ENCODE measurements at places on chromosomes 4 and X.

GRCh38 chrX:154014429-154015380 lies 5.0 kb downstream of the IRAK1 start:
- no peak for DNase-seq

GRCh38 chr4:128573781-128574508 lies 235.6 kb upstream of the JADE1 start:
- no peak for DNase-seq

GRCh38 chr4:174210354-174210753 lies 73.1 kb downstream of the FBXO8 start:
- no peak for DNase-seq

- DNase-seq = peak; percentile 32
These were observed 282.8 kb downstream of the PPP1R2C start for GRCh38 chrX:42495139-42495538.

- no peak for DNase-seq
These were observed 13.1 kb upstream of the IDS start for GRCh38 chrX:149518236-149518635.

GRCh38 chr4:156594624-156595023 lies 377.0 kb downstream of the PDGFC start:
- no peak for DNase-seq

GRCh38 chr4:77579406-77580076 lies 26.1 kb upstream of the CXCL13 start:
- DNase-seq = no peak

DNA sequence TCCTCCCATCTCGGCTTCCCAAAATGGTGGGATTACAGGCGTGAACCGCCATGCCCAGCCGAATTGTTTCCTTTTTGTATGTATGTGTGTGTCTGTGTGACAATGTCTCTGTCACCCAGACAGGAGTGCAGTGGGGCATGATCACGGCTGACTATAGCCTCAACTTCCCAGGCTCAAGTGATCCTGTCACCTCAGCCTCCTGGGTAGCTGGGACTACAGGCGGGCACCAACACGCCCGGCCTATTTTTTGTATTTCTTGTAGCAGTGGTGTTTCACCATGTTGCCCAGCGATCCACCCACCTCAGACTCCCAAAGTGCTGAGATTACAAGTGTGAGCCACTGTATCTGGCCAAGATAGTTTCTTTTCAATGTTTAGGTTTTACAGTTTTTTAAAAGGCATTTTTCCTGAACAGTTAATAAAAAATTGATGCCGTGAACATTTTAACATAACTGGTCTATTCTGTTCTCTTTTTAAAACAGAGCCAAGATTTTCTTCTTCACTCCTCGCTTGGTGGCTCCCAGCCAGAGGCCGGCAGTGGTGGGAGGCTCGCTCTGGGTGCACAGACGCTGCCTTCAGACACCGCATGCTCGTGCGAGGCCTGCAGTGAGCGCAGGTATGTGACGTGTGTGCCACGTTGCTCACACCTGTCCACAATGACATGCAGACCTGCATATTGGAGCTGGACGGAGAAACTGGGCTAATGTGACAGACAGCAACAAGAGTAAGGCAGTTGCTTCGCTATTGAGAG lies 88.5 kb downstream of the FAM193A start:
- no peak for DNase-seq

GRCh38 chr4:112075129-112075753 lies 70.0 kb upstream of the FAM241A start:
- no peak for DNase-seq

DNA sequence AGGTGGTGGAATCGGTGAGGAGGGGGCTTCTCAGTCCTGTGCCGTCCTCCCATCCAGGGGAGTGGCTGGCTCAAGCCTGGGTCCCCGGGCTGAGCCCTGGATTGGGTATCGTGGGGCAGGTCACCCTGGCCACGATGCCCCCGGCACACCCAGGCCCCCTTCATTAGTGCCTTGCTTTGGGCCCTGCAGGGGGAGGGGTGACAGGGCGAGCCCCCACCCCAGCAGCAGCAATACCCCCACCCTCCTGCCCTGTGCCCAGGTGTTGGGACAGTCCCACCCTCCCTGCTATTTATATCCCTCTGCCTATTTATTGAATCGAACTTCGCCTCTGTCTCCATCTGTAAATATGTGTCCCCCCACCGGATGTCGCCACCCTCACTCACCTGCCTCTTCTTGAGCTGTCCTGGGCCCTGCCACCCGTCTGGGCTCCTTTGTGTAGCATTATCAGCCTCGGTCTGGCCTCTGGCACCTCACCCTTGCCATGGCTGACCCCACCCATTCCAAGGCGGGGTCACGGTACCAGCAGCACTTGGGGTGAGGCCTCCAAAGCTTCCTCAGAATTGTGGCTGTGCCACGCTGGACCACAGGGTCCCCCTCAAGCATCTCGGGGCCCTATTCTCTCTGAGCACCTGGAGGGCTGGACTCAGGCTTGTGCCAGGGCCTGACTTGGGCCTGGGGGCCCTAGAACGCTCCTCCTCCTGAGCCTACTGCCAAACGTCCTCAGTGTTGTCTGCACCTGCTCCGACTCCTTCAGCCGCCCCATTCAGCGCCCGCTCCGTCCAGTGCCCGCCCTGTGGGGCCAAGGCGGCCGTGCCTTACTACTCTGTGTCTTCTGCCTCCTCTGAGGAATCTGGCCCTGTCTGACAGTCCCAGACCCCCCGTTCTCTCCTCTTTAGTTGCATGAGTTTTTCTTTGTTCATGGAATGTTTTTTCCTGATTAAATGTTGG lies 6.1 kb downstream of the LAGE3 start:
- no peak for DNase-seq

DNA sequence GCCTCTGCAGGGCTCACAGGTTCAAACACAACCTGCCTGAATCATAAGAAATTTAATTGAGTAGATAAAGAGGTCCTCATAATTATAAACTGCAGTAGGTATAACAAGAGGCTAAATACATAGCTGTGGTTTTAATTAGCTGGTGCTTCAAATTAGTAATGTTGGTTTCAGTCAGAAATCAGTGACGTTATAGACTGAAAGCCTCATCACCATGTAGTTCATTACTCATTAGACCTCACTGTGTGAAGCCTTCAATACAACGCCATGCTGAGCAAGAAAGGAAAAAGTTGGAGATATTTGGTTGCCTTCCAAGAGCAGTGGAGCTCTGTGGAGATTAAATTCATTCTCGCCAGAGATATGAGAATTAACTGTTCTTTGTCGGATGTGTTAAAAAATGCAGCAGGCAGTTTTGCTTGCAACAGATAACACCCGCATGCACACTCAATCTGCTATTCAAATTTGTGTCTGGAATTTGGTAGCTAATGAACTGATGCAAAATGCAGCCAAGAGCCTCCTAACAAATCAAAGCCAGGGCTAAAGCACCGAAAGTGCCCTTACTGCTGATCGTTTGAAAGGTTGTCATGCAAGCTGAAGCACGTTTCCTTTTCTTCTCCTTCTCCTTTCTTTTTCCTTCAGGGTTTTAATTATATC lies 148.9 kb downstream of the AFF2 start:
- DNase-seq = no peak

- DNase-seq = peak; percentile 85
These were observed 19.8 kb downstream of the CPE start for GRCh38 chr4:165398570-165398969.

DNA sequence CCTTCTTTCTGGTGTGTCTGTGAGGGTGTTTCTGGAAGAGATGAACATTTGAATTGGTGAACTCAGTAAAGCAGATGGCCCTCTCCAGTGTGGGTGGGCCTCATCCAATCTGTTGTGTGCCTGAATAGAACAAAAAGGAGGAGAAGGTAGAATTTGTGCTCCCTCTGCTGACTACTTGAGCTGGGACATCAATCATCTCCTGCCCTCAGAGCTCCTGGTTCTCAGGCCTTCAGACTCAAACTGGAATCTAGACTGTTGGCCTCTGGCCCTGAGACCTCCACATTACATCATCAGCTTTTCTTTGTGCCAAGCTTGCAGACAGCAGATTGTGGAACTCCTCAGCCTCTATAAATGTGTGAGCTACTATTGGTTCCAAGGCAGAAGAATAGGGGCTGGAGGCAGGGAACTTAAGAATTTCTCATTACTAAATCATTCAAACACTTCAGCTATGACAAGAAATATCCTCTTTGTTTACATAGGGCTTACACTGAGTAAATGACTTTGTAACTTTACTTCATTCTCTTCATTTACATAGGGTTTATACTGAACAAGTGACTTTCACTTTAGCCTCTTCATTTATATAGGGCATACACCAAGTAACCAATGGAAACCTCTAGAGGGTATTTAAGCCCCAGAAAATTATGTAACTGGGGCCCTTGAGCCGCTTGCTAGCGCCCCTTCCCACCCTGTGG lies 86.9 kb upstream of the NWD2 start:
- DNase-seq = no peak

DNA sequence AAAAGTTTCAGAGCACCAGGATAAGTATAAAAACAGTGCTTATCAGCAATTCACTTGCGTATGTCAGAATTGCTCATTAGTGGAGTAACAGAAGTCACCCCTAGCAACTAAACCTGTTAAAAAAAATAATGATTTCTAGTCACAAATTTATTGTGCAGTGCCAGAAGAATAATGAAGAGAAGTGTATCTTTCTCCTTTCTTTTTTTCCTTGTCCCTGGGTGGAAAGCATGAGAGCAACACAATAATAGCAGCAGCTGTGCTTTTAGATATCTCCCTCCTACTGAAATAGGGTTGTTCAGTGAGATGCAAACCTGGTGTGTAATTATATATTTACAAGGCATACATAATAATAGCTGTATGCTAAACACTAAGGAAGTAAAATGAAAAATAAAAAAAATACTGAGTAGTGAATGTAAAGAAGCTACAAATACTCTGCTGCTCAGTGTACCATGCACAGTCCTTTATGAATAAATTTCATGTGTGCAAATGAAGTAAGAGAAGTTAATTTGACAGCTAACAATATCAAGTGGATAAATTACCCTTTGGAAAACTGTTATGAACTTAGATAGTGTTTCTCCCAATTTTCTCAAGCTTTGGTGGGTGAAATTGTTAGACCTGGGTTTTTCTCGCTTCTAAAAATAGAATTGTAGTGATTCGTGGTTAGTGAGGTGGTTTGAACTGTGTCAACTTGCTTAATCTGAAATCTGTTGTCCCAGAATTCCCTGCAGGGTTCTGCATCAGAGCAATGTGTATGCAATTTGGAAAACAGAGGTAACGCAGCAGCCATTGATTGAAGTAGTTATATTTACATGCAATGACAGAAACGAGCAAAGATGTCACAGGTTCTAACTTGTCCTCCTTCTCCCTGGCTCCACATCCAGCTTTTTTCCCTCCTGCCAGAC lies 125.7 kb upstream of the NDST3 start:
- DNase-seq = no peak

- no peak for DNase-seq
These were observed 31.4 kb downstream of the SUPT20HL1 start for GRCh38 chrX:24391843-24392242.

DNA sequence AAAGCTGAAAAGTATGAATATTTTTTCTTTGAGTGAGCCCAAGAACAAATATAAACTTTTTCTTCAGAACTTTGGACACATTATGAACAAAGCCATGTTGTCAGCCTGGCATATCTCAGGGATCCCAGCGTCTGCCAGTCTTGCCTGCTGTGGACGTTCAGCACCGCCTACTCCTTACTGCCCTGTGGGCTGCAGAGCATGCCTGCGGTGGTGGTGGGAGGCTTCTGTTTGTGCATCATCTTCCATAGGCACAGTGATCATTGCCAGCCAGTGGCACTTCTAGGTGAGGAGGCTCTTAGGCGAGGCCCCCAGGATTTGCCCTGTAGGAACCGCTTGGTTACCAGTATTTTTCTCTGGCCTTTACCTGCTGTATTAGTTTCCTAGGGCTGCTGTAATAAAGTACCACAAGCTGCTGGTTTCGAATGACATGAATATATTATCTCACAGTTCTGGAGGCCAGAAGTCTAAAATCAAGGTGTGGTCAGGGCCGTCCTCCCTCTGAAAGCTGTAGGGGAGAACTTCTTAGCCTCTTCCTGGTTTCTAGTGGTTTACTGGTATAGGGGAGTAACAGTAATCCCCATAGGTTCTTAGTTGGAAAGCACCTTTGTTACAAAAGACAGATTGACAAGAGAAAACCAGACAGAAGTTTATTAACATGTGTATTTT lies 15.4 kb downstream of the ANXA3 start:
- DNase-seq = no peak

- no peak for DNase-seq
These were observed 15.4 kb downstream of the IQSEC2 start for GRCh38 chrX:53265771-53266574.

DNA sequence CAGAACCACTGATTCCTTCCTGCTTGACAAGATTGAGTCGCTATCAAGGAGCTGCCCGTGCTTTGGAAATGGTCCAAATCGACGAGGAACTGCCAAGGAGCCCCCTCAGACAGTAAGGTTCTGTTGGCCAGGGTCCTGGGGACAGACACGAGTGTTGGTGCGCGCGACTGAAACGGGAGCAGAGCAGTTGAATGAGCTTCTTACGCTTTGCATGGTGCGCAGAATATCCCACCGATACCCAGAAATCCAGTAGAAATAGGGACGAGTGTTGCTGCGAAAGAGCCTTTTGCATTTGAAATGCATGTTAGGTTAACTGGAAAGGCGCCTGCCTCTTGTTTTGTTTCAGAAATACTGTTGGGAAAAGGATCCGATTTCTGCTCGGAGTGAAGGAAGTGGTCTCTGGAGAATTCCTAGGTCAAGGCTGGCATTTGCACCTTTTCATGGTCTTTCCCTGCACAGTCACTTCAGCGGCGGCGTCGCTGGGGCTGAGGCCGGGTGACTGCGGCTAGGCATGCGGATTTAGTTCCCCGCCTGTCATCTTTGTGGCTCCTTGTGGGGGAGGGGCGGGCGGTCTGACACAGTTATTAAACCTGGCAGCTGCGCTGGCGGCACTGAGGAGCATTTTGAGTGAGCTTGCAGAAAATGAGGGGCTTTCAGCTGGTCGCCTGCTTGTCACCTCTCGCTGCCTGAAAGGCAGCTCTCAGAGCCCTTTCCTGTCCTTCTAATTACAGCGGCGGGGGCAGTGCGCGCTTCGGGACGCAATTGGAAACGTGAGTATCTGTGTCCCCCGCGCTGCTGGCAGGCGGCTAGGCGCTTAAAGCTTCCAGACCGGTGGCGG lies 51.5 kb upstream of the TRIM2 start:
- DNase-seq = peak; percentile 65

- no peak for DNase-seq
These were observed 4.6 kb upstream of the DCAF12L2 start for GRCh38 chrX:126170720-126171119.

GRCh38 chrX:78213331-78213730 lies 73.9 kb upstream of the TAF9B start:
- no peak for DNase-seq

- no peak for DNase-seq
These were observed at the start of gene FHL1 for GRCh38 chrX:136147315-136147901. FHL1 (plus strand) TSS chrX:136147533.

- DNase-seq = no peak
These were observed 5.1 kb downstream of the MAGEB17 start for GRCh38 chrX:16172391-16172790.

- DNase-seq = no peak
These were observed 149.8 kb upstream of the TLL1 start for GRCh38 chr4:165723051-165723795.

DNA sequence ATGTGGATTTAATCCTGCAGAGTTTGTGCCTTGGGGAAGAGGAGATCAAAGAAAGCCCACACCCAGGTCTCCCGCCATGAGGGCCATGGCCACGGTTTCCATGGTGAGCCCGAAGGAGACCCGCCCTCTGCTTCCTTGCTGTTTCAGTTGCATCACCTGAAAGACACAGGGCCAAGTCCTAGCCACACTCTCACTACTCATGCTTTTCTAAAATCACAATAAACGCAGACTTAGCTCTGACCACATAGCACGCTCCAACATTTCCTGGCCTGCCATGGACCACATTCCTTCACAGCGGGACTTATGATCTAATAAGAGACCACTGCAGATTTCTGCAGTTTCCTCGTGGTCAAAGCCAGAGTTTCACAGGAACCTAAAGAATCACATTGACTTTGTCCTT lies 426.0 kb upstream of the NR3C2 start:
- no peak for DNase-seq

GRCh38 chr4:76457885-76458284 lies 22.9 kb downstream of the SHROOM3 start:
- DNase-seq = no peak
